Adipose tissue (tissue), 3 donors: ENCODE measurements at places on chromosomes 2 and 18. TPM values are rescaled to one million over a fixed set of nuclear protein-coding genes. Genes with fewer than 3 reads are reported as not detected.

Gene TCF23
- 0.22 TPM for polyA plus RNA-seq

Gene SPATA3
- polyA plus RNA-seq: not detected

Gene PHOSPHO2
- polyA plus RNA-seq: 10.6 TPM

Gene CRACDL
- 4.5 TPM for polyA plus RNA-seq
